Osteoblast (primary cell): ENCODE measurements at places on chromosomes 11 and 22.
A peak's percentile ranks its signal among the peaks of the same experiment; 100 is the strongest.

GRCh38 chr22:46159777-46160176, 9.5 kb downstream of the PPARA start:
- no peak for DNase-seq

DNA sequence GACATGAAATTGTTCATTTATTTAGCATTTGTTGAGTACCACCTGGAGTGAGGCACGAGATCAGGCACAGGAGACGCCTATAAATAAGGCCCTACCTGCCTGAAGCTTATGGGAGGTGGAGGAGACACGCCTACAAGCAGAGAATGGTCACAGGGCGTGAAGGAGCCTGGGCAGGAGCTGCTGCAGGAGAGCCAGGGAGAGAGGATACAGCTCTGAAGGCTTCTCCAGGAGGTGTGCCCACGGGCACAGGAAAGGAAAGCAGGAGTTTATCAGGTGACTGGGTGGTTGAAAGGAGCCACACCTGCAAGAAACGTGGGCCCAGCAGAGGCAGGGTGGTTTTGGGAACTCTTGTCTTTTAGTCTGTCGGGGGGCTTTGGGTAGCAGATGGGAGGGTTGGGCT, 70.3 kb downstream of the BMAL1 start:
- DNase-seq, result no peak

- no peak for DNase-seq
Observed at GRCh38 chr22:33639588-33640254, 280.6 kb downstream of the LARGE1 start.

GRCh38 chr11:134481135-134481534, 69.1 kb upstream of the B3GAT1 start:
- peak; percentile 36 for DNase-seq

DNA sequence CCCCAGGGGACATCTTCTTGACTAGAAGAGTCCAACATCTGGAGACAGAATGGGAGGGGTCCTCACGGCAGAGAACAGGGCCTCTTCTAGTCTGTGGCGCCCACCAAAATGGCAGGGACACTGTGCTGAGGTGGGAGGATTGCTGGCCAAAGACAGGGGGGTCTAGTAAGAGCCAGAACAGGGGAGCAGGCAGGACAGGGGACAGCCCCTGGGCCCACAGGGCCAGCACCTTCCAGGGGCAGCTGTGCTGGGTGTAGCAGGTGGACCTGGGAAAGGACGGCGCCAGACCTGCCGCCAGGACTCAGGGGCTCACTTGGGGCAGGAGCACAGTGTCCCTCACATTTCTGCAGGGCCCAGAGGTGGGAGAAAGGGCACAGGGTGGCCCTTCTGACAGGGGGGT, 858 bp upstream of the APOBEC3A start:
- DNase-seq, result no peak

DNA sequence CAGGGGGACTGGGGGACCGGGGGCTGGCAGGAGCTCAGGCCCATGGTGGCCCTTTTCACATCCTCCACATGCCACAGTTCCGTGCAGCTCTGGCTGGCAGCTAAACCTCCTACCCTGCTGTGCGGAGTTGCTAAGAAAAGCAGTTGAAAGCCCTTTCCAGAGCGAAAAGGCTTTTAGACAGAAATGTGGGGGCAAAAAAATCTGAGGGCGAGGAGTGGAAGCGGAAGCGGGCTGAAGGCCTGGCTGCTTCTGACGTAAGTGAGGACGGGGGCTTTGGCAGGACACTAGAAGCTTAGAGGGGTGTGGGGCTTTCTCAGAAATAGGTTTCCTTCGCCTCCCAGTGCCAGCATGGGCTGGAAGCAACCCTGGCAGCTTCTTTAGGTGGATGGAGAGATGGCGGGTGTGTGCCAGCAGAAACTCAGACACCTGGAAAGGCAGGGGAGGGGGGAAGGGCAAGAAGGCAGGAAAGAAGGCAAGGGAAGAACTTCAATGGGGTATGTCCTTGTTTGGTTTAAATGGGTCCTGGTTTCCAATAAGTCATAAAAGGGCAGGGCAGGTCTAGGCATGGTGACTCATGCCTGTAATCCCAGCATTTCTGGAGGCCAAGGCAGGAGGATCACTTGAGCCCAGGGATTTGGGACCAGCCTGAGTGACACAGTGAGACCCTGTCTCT, 11.2 kb upstream of the DGKZ start:
- peak; percentile 66 for DNase-seq

DNA sequence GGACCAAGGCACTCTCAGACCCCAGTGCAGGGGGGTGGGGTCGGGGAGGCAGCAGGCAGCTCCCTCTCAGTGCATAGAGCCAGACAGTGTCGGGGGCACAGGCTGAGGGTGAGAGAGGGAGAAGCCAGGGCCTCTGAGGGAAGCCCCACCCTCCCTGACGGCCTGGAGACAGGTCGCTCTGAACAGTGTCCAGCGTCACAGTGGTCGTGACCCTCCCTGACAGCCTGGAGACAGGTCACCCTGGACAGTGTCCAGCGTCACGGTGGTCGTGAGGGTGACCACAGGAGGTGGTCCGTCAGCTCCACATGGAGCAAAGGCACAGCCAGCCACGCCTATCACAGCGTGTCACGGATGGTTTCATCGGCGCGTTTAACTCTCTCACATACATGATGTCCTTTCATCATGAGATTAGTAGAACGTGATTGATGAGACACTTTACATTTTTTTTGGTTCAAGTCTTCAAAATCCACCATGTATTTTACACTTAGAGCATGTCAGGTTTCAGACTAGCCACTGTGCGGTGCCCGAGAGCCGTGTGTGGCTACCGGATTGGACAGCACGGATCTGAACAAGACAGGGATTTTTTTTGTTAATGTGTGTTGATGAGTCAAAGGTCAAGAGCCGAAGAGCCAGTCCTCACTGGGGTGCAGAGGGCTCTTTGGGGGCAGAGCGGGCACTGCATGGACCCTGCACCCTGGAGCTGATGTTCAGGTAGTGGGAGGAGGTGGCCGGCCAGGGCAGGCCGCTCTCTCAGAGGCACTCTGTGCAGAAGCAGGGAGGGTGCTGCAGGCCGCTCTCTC, 23.9 kb upstream of the PANX2 start:
- DNase-seq, result peak; percentile 98

DNA sequence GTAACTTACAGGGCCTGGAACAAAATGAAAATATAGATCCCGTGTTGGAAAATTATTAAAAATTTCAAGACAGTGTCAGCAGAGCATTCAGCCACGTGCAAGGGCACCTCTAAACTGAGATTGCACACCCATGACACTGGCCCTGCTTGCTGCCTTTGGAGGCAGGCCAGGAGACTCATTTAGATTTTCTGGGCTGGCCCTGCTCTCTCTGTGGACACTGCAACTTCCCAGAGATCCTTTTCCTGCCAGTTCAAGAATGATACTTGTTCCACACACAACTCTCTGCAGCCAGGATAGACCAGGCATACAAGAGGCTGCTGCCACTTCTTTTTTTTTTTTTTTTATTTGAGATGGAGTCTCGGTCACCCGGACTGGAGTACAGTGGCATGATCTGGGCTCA, 56.7 kb upstream of the PTPRJ start:
- peak; percentile 73 for DNase-seq

DNA sequence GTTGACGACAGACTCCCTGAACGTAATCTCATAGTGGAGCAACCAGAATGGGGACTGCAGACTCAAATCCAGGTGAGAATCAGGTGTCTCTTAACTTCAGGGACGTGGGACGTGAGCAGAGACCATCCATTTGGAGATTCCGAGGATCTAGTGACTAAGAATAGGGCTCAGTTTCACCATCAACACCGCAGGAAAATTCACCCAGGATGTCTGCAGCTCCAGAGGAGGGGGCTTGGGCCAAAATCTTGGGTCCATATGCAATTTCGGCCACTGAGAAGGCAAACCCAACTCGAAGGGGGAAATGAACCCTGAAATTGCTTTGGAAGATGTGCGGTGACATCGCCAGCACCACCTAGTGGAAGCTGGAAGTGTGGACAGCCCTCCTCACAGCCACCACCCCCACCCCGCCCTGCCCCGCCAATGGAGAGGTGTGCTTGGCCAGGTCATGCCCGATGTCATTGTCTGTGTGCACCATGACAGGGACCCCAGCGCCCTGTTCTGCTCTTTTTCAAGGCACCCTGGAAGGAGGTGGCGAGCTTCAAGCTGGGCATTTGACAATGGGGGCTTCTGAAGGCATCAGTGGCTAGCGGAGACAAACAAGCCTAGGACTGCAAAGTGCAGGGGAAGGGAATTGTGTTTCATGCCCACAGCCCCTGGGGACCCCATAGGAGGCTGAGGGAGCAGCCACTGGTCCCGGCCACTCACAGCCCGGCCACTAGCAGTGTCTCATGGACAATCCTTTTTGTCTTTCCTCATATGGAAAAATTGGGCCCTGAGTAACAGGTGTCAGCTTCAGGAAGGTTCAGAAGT, 24.8 kb downstream of the APOL1 start:
- DNase-seq, result peak; percentile 82

DNA sequence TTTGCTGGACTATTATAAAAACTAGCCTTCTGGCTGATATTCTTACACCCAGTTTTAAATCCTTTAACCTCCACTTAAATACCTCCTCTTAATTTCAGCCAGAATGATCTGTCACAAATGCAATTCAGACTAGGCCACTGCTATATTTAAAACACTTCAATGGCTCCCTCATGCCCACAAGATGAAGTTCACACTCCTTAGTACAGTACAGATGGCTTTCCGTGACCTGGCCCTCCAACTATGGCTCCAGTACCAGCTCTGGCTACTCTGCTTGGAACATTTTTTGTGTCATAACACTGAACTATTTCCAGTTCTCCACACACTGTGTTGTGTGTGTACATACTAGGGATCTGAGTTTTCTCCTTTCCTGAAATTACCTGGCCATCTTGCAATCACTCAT, 353.4 kb downstream of the SOX6 start:
- no peak for DNase-seq

DNA sequence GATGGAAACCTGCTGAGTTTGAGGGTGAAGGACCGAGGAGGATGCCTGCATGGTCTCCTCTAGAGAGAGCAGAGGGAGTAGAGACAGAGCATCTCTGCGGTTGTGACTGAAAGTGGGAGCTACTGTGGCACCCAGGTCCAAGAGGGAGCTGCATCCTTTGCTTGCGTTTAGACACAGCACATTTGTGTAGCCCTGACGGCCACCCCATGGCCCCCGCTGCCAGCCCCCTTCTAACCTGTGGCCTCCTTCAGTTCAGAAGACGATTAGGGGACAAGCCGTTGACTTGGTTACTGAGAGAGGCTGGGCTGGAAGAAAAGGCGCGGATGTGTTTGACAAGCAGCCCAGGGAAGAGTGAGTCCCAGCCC, 690.9 kb downstream of the BRD1 start:
- peak; percentile 23 for DNase-seq

- peak; percentile 81 for DNase-seq
Observed at GRCh38 chr22:45526768-45527360, 24.2 kb downstream of the FBLN1 start.

- DNase-seq, result peak; percentile 39
Observed at GRCh38 chr11:107545101-107545514, 20.4 kb downstream of the ALKBH8 start.

DNA sequence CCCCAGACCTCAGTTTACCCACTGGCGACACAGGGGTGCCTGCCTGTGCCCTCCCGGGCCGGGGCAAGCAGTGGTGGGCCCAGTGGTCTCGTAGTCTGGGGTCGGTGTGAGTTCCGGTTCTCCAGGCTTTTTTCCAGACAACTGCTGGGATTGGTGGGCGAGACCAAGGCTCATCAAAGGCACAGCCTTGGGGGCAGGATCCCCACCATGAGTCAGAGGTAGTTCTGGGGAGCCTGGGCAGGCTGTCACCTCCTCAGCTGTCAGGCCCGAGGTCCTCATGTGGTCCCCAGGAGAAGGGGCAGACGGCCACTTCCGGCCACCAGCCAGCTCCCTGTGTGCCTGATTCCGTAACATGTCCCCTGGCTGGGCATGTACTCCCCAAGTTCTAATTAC, 827 bp upstream of the MUC2 start:
- peak; percentile 90 for DNase-seq

DNA sequence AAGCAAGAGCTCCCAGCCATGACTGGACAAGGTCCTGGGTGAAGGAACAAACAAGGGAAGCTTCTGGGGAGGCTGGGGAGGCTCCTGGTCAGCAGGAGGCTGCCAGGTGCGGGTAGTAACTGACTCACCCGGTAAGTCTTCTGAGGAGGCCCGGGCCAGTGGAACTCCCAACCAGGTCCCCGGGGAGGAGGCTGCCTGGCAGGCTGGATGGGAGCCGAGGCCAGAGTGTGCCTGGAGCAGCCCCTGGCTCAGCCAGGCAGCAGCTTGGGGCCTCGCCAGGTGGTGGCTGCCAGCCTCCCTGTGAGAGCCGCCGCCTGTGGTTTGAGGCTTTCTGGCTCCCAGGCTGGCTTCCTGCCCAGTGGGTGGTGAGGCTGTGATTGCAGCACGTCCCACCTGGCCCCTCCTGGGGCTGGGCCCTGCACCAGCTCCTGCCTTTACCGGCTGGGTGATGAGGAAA, 46.2 kb downstream of the IGF2 start:
- DNase-seq, result peak; percentile 96

DNA sequence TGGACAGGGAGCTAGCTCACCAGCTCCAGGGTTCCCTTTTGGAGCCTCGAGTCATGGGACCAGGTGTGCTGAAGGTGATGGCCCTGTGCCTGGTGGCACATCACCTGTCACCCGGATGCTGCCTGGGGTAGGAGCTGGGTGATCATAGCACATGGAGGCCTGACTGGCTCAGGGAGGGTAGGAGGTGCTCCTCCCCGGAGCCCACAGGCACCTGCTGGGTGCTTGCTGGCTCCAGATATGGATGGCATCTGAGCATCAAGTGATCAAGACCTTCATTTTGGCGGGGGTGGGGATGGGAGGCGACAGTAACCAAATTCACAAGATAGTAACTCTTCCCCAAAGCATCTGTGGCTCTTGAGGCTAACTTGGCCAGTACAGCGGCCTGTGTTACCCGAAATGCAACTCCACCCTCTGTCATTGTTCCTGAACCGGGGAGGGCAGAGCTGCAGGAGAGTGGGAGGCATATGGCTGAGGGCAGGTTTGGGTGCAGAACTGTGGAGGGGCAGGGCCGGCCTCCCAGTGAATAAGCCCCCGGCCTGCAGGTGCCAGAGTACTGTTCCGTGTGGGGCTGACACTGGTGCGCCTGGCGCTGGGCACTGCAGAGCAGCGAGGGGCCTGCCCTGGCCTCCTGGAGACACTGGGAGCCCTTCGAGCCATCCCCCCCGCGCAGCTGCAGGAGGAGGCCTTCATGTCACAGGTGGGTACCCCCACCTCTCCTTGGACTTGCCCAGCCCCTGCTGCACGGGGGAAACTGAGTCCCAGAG, 4.7 kb downstream of the TBC1D10C start:
- no peak for DNase-seq

- DNase-seq, result no peak
Observed at GRCh38 chr22:26210334-26210733, 41.1 kb downstream of the SEZ6L start.

DNA sequence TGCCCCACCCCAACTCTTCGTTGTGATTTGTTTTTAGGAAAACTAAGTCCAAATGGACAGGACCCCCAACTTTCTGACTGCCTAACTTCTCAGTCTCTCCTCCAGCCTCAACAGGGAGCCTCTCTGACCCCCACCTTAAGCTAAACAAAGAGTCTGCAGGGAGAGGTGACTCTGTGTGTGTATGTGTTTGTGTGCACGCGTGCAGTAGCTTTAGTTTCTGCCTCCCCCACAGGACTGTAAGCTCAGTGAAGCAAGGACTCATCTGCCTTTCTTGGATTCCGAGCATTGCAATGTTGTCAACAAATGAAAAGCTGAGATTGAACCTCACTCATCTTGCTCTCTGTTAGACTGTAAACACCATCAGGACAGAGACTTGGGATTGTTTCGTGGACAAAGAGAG, 7.9 kb downstream of the SNAP29 start:
- DNase-seq, result no peak

- no peak for DNase-seq
Observed at GRCh38 chr11:130624971-130625544, 176.6 kb downstream of the ADAMTS15 start.
